Adrenal gland (tissue), 19 donors: ENCODE measurements at places on chromosomes 3 and 15. TPM values are rescaled to one million over a fixed set of nuclear protein-coding genes. Genes with fewer than 3 reads are reported as not detected.
A peak's percentile ranks its signal among the peaks of the same experiment; 100 is the strongest.

Gene TGM5
- total RNA-seq = 0.14 TPM

GRCh38 chr3:15755181-15755580 is 42.6 kb downstream of the ANKRD28 start:
- no peak overlapping the region for H3K4me3 ChIP-seq
- no peak for DNase-seq
- H3K27me3 ChIP-seq = no peaks in the 10 kb centered on the region
- no peaks in the 10 kb centered on the region for H3K36me3 ChIP-seq
- H3K27ac ChIP-seq = no peak overlapping the region
- H3K4me1 ChIP-seq = no peaks in the 10 kb centered on the region

DNA sequence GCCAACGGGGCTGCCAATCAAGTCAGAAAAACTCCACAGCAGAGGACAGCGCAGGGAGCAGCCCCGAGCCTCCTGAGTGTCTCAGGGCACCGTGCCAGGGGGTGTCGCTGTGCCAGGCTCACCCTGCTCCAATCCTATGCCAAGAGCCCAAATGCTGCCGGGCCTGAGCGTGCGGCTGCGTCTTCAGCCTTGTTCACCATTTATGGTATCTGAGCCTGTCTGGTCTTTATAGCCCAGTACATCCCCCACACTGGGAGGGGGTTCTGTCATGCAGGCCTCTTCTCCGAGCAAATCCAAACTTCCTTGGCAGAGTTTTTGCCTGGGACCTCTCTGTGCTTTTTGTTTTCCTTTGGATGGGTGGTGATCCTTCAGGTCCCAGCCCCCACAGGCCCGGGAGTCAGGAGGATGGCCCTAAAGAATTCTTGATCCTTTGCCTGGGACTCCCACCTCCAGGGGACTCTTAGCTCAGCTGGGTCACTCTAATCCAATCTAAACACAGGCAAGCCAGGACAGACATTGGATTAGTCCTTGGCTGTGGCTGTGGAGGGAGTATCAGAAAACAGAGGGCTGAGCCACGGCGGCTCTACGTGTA is 135.1 kb upstream of the HACD2 start:
- no peak overlapping the region for H3K4me3 ChIP-seq
- no peak for DNase-seq
- no peaks in the 10 kb centered on the region for H3K4me1 ChIP-seq
- no peak overlapping the region for H3K27ac ChIP-seq
- no peaks in the 10 kb centered on the region for H3K27me3 ChIP-seq

Gene PDZRN3
- total RNA-seq = 52.6 TPM

- H3K27me3 ChIP-seq = no peaks in the 10 kb centered on the region
- H3K36me3 ChIP-seq = no peaks in the 10 kb centered on the region
- DNase-seq = no peak
- H3K27ac ChIP-seq = no peak overlapping the region
- peaks cover 5% of the 10 kb centered on the region for H3K4me1 ChIP-seq
- no peak overlapping the region for H3K4me3 ChIP-seq
Measured at GRCh38 chr3:16186565-16186964, 12.1 kb downstream of the GALNT15 start.

DNA sequence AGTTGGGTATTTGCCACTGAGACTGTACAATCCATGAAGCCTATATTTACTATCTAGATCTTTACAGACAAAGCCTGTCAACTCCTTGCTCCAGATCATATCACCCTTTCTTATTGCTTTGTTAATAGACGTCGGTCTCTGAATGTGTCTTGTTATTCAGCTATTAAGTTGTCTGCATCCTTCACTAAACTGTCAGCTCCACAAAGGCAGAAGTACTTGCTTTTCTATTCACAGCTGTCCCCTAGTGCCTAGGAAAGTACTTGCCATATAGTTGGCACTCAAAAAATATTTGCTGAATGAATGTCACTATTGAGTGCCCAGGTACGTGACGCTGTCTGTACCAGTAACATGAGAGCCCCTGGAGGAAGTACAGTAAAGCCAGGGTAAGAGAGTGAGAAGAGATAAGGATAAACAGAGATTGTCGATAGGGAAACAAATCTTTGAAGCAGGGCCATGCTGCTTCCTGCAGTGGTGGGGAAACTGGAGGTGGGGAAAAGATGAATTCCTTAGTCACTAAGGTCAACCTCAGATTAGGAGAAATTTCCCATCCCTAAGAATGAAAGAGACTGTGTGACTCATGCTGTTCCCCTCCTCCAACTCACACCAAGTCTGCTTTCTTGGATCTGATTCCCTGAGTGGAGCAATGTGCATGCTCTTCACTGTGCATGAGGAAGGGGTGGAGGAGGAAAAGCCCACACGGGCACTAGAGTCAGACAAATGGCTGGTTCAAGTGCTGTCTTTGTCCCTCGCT is 36.3 kb downstream of the PRICKLE2 start:
- no peak overlapping the region for H3K4me3 ChIP-seq
- H3K36me3 ChIP-seq = no peaks in the 10 kb centered on the region
- no peaks in the 10 kb centered on the region for H3K27me3 ChIP-seq
- peaks cover 33% of the 10 kb centered on the region for H3K4me1 ChIP-seq
- no peak overlapping the region for H3K27ac ChIP-seq

GRCh38 chr15:66833803-66834202 is 131.8 kb downstream of the SMAD6 start:
- DNase-seq = no peak
- no peak overlapping the region for H3K4me3 ChIP-seq
- peaks cover 5% of the 10 kb centered on the region for H3K4me1 ChIP-seq
- no peaks in the 10 kb centered on the region for H3K36me3 ChIP-seq
- H3K27ac ChIP-seq = no peak overlapping the region
- H3K27me3 ChIP-seq = no peaks in the 10 kb centered on the region

Gene TRIM59
- 0.55 TPM for total RNA-seq

Gene ATXN7
- total RNA-seq = 20.7 TPM

Gene IL12A
- not detected for total RNA-seq

Gene CKMT1B
- total RNA-seq = 0.31 TPM

Gene PLA2G4E
- total RNA-seq = not detected

GRCh38 chr3:179250803-179251476 is at the start of gene KCNMB3:
Gene KCNMB3 (minus strand): TSS chr3:179251114. CDS start chr3:179250990, 124 bp downstream.
- no peaks in the 10 kb centered on the region for H3K36me3 ChIP-seq
- no peak for DNase-seq
- no peaks in the 10 kb centered on the region for H3K27me3 ChIP-seq
- H3K4me3 ChIP-seq = no peak within 1 kb of the TSS
- no peaks in the 10 kb centered on the region for H3K4me1 ChIP-seq
- no peak within 1 kb of the TSS for H3K27ac ChIP-seq

DNA sequence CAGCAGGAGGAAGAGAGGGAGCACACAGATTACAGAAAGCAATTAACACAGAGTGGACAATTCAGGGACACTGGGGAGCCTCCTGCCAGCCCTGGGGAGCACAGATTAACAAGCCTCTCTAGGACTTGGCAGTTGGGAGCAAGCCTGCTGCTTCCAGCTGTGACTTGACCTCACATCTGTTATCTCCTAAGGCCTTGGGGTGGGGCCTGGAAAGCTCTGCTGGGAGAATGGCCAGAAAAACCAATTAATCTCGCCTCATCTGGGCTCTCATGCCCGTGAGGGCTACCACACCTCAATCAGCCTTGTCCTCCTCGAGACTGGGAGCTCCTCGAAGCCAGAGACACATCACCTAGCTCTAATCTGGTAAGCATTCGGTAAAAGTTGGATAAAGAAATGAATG is 39.1 kb downstream of the SEMA5B start:
- peaks cover 3% of the 10 kb centered on the region for H3K27me3 ChIP-seq
- no peak overlapping the region for H3K4me3 ChIP-seq
- no peaks in the 10 kb centered on the region for H3K4me1 ChIP-seq
- no peak for DNase-seq
- H3K36me3 ChIP-seq = no peaks in the 10 kb centered on the region

GRCh38 chr3:67531181-67532101 is 123.0 kb downstream of the SUCLG2 start:
- H3K27ac ChIP-seq = no peak overlapping the region
- no peak for DNase-seq
- H3K4me3 ChIP-seq = no peak overlapping the region
- no peaks in the 10 kb centered on the region for H3K36me3 ChIP-seq
- no peaks in the 10 kb centered on the region for H3K27me3 ChIP-seq

- H3K4me1 ChIP-seq = peaks cover 45% of the 10 kb centered on the region
- no peaks in the 10 kb centered on the region for H3K36me3 ChIP-seq
- H3K27ac ChIP-seq = peak overlapping the region; percentile 60
- no peaks in the 10 kb centered on the region for H3K27me3 ChIP-seq
- no peak overlapping the region for H3K4me3 ChIP-seq
- DNase-seq = peak; percentile 41
Measured at GRCh38 chr15:57382215-57382614, 5.9 kb downstream of the CGNL1 start.

Gene DNAH12
- total RNA-seq = 0.84 TPM

Gene RARRES1
- total RNA-seq = 15.8 TPM

DNA sequence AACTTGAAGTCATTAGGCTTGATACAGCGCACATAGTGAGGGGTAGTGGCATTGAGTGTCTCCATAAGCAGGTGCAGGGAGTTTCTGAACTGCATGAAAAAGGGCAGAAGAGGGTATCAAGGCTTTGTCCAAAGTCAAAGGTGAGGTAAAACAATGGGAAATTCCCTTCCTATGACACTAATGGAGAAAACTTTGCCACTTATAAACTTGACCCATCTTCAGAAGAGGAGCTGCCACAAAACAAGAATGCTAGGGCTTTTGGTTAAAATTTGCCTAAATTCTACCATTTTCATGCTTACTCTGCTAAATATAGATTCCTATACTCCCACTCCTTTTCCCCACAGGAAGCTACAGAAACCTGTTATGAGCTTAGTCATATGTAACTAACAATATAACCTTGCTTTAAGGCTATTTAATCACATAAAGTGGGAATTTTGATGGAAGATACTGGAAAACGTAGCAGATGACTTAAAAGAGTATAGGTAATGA is 87.5 kb upstream of the MYO5C start:
- no peaks in the 10 kb centered on the region for H3K4me1 ChIP-seq
- H3K27ac ChIP-seq = no peak overlapping the region
- no peak for DNase-seq

Gene GOLGA6L10
- 2.1 TPM for total RNA-seq

DNA sequence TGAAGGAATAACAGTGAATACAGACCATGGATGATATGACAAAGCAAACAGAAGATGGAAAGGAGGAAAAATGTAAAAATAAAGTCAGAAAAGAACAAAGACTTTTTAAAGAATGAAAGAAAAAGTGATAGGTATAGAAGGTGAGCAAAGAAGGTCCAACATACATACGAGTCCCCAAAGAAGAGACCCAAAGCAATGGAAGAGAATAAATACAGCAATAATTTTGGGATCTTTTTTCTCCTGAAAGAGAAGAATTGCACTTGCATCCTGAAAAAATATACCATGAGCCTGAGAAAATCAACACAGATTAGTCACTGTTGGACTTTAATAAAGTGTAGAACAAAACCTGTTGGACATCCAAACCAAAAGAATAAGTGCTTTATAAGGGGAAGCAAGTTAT is 85.3 kb upstream of the SLC6A1 start:
- DNase-seq = no peak
- no peaks in the 10 kb centered on the region for H3K4me1 ChIP-seq
- no peaks in the 10 kb centered on the region for H3K36me3 ChIP-seq
- no peak overlapping the region for H3K4me3 ChIP-seq
- H3K27me3 ChIP-seq = no peaks in the 10 kb centered on the region

DNA sequence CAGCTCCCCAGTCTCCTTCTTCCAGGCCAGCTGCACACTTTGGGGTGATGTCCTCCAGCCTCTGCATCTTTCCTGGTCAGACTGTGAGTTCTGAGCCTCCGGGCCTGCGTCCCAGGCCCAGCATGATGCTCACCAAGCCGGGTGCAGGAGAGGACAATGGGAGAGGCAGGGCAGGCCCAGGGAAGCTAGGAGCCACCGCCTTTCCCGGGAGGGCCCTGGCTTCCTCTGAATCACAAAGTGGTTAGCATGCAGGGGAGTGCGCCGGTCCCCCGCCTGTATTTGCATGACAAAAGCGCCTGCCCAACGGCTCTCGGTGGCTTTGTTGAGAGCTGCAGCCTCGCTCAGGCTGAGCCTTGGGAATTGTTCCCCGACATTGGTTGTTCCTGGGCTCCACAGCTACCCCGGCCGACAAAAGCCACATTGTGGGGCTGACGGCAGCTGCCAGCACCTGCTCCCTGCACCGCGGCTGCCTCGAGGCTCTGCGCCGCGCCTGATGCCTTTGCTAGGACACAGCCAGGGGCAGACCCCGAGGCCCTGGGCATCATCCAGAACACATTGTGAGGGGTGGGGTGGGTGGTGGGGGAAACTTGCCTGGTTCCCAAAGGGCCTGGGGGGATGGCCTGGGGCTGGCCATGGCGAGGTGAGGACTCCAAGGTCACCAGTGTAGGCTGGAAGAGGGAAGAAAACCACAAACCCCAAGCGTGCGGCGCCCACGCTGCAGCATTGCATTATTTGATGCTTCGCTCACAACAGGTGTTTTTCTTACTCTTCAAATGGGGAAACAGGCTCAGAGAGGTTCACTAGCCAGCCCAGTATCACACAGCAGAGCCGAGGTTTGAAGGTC is 20.0 kb upstream of the KLF13 start:
- no peak overlapping the region for H3K27ac ChIP-seq
- no peaks in the 10 kb centered on the region for H3K36me3 ChIP-seq
- H3K4me3 ChIP-seq = no peak overlapping the region
- no peaks in the 10 kb centered on the region for H3K4me1 ChIP-seq
- peak; percentile 51 for DNase-seq

Gene PEX5L
- 0.04 TPM for total RNA-seq

DNA sequence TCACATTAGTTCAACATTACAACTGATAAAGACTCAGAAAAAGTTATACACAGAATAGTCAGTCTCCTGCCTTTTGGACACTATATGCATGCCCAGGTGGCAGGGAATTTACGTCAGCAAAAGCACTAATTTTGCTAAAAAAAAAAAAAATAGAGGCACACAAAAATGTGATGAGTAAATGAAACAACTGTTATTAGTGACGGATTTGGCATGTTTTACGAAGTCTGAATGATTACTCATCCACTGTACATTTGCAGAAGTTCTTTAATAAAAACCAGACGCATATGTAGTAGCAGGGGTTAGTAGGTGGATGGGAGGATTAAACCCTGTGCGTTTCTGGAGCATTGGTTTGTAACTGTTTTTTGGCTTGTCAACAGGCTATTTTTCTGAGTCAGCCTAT is 99.0 kb downstream of the MITF start:
- no peak overlapping the region for H3K4me3 ChIP-seq
- no peaks in the 10 kb centered on the region for H3K27me3 ChIP-seq
- no peaks in the 10 kb centered on the region for H3K36me3 ChIP-seq
- no peak for DNase-seq
- no peak overlapping the region for H3K27ac ChIP-seq

Gene NOX5
- total RNA-seq = 0.07 TPM

GRCh38 chr3:97291901-97292300 is 472.7 kb upstream of the ARL6 start:
- H3K27me3 ChIP-seq = no peaks in the 10 kb centered on the region
- DNase-seq = no peak
- no peaks in the 10 kb centered on the region for H3K36me3 ChIP-seq
- no peak overlapping the region for H3K4me3 ChIP-seq

Gene BUB1B
- 2.0 TPM for total RNA-seq

DNA sequence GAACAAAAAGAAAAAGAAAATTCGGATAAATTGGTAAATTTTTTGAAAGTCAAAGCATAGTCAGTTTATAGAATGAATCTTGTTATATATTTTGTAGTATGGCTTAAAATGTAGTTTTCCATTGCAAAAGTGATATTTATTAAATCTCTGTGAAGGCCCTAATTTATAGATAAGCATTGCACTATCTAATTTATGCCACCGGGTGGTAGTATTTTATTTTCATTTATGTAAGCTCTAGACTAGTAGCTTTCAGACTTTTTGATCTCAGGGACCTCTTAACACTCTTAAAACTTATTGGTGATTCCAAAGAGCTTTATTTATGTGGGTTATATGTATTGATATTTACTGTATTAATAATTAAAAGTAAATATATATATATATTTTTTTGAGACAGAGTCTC is 133.9 kb upstream of the LRRFIP2 start:
- H3K27ac ChIP-seq = no peak overlapping the region
- no peak overlapping the region for H3K4me3 ChIP-seq
- no peak for DNase-seq
- no peaks in the 10 kb centered on the region for H3K36me3 ChIP-seq
- H3K4me1 ChIP-seq = peaks cover 5% of the 10 kb centered on the region

Gene NAALADL2
- total RNA-seq = 7.0 TPM

Gene CHRNA7
- 19.7 TPM for total RNA-seq

Gene TRPM1
- total RNA-seq = not detected
